EL (cell line): ENCODE measurements at places on chromosomes 1 and 21.

DNA sequence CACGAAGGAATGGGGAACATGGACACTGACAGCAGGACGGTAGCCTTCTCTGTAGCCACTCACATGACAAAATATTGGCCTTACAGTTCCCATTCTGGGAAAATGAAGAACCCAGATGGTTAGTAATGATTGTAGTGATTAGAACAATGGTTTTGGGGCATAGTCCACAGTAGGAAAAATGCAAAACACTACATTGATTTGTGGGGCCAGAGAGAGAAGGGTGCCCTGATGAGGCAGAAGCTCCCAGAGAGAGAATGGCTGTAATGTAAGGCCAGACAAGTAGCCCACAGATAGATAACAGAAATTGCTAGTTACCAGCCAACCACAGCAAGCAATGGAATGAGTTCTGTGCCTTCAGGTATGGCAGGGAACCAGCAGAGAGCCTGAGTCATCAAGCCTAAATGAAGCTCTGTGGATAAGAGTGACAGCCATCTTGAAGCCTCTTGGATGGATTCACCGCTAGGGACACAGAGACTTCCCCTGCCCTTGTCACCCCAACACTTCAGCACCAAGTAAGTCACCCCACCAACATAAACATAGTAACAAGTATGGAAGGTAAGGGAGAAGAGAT, 206.1 kb downstream of the BACH1 start:
- DNase-seq, result peak; percentile 67

- DNase-seq, result peak; percentile 22
These were observed 98.8 kb downstream of the SDCCAG8 start for GRCh38 chr1:243354511-243355153.

- peak; percentile 72 for DNase-seq
These were observed 18.2 kb downstream of the PHLDA3 start for GRCh38 chr1:201450721-201451291.

GRCh38 chr21:31267644-31268043, 76.4 kb downstream of the TIAM1 start:
- DNase-seq, result no peak

DNA sequence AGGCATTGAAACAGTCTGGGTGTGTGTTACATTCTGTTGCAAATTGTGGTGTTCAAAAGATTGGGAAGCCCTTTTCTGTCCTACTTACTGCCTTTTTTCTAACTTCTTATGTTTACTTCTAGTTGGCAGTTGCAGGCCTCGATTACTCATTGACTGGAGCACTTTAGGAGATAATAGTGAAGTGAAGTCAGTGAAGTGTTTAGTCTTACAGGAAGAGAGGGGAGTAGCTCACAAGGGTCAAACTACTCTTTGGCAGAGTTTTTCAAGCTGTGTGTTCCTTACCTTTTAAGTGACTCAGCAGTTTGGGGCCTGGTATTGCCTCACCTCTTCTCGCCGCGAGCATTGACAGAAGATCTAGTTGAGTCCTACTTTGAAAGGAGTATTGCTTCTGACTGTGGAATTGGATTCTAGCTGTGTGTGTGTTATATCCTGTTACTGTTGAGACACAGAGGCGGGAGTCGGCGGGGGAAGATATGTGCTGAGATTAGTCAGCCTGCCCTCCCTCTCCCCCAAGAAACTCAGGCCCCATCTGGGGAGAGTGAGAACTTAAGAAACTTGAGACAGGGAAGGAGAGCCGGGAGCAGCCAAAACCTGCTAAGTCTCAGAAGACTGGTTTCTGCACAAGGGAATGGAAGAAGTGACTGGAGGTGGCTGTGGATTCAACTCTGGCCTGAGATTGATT, 19.3 kb downstream of the AHCYL1 start:
- DNase-seq, result peak; percentile 97

- no peak for DNase-seq
These were observed 86.8 kb downstream of the PLA2G4A start for GRCh38 chr1:186915555-186915954.

GRCh38 chr1:227894831-227895451, 52.8 kb downstream of the WNT9A start:
- no peak for DNase-seq
